ENCODE measurements at places on chromosomes 7 and 10.

DNA sequence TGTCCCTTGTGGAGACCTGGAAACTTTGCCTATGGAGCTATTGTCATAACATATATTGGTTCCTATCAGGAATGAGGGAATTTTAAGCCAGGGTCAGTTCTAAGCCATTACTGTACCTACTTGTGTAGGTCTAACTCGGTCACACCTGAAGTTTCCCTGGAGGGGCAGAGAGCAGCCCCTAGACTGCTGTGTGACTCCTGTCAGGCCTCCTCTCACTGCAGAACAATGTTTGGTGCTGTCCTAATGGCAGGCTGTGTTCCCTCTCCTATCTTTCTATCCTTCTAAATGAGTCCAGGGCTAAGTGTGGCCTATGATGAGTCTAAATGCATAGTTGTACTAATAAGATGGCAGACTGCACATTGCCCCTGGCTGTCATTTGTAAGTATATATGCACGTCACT is 14.2 kb downstream of the MBL2 start:
- no peak for DNase-seq

DNA sequence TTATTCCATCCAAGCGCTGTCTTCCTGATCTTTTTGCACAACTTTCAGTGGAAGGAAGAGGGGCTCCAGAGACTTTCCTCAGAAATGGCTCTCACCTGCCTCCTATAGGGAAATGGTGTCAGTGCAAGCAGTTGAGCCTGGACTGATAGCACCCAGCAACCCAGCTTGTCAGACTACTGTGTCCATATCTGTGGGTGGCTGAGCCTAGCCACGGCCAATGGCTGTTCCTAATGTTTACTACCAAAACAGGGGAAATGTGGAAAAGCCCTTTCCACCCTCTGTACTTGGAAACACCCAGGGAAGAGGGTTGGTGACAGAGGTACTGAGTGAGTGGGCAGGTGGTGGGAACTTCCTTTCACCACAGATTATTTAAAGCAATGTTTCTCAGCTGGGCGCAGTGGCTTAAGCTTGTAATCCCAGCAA is 4.3 kb upstream of the YKT6 start:
- DNase-seq = peak; percentile 43

- DNase-seq = no peak
Observed at GRCh38 chr10:62460393-62460792, 86.2 kb downstream of the ZNF365 start.

DNA sequence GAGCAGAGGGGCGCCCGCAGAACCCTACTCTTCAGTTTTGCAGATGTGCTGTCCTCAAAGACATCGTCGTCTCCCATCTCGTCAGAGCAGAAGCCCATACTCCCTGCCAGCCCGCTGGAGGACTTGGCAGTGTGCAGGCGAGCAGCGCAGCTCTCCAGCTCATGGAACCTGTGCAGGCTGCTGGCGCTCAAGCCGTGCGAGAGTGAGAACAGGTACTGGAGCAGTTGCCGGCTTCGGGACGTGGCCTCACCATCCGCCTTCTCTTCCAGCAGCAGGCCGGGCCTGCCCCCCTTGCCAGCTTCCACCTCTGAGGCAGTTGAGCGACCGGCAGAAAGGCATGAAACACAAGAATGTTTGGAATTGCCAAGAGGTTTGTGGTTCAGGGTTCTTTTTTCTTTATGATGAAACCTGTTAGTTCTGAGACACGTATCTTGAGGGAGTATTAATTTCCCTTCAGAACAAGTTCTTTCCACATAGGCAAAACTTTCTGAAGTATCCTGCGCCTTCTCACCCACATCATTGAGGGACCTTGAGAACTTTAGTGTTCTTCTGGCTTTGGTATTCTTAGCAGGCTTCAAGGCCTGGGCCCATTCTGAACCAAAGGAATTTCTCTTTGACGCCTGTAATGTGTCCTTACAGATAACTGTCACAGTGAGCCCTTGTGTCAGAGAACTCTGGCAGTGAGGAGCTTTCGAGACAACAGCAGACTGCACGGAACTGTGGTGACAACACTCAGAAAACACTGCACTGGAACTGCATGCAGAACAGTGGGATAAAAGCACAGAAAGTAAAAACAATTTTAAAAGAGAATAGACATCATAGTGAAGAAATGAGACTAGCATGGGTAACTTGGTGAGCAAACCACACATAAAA is 89.5 kb downstream of the ALOX5 start:
- no peak for DNase-seq

GRCh38 chr7:2577914-2578680 is 19.3 kb downstream of the IQCE start:
- no peak for DNase-seq

- no peak for DNase-seq
Observed at GRCh38 chr10:93757801-93758507, at the start of gene LGI1. LGI1 (plus strand) TSS chr10:93757936; CDS start chr10:93758145, 209 bp downstream.

DNA sequence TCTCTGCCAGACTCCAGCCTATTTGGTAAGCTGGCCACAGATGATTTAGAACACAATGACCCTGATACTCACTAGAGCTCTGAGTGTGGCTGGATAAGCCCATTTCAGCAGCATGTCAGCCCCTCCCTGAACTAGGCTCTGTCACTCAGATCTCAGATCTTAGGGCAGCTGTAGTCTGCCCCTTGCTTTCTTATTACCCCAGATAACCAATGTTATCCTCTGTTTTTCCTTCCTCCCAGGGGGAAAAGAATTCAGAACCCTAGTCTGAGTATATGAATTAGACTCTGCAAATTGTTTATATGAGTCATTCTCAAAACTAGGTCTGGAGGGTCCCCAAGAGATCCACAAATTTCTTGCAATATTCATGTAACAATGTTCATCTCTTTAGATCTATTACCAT is 286.2 kb downstream of the KCNMA1 start:
- DNase-seq = no peak

DNA sequence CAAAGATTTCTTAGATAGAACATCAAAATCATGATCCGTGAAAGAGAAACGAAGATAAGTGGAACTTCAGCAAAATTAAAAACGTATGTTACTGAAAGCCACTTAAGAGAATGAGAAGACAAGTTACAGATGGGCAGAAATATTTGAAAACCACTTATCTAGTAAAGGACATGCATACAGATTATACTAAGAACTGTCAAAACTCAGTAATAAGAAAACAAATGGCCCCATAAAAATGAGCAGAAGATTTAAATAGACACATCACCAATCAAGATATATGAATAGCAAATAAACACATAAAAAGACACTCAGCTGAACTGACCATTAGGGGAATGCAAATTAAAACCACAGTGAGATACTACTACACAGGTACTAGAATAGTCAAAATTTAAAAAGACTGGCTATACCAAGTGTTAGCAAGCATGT is 343.7 kb downstream of the PTEN start:
- no peak for DNase-seq

- no peak for DNase-seq
Observed at GRCh38 chr10:125631806-125632205, 51.2 kb downstream of the TEX36 start.

GRCh38 chr10:21944727-21945386 is 58.7 kb downstream of the DNAJC1 start:
- no peak for DNase-seq

- no peak for DNase-seq
Observed at GRCh38 chr7:151505433-151505832, 14.3 kb downstream of the RHEB start.

DNA sequence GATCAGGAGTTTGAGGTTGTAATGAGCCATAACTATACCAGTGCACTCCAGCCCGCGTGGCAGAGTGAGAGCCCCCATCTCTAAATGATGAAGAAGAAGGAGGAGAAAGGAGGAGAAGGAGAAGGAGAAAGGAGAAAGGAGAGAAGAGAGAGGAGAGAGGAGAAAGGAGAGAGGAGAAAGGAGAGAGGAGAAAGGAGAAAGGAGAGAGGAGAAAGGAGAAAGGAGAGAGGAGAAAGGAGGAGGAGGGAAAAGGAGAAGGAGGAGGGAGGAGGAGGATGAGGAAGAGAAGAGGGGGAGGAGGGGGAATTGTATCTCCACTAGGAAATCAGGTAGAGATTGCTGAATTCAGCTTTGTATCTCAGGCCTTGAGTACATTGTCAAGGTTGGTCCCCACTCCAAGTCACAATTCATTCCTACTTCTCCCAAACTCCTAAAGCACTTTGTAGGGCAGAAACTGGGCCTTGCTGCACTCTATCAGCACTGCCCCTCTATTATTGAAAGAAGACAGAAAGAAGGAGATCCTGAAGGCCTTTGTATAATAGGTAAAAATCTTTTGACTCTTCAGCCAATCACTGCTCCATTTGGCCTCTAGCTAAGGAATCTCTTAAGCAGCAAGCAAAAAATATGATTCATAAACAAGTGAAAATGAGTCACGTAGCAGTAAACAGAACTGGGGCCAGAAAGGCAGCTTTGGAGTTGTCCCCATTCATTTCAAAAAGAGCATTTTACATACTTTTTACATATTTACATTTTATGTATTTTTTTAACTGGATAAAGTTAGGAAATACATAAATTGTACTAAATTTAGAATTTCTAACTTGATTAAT is 178.0 kb downstream of the IMMP2L start:
- no peak for DNase-seq

GRCh38 chr7:136412952-136413351 is 435.8 kb upstream of the MTPN start:
- no peak for DNase-seq

DNA sequence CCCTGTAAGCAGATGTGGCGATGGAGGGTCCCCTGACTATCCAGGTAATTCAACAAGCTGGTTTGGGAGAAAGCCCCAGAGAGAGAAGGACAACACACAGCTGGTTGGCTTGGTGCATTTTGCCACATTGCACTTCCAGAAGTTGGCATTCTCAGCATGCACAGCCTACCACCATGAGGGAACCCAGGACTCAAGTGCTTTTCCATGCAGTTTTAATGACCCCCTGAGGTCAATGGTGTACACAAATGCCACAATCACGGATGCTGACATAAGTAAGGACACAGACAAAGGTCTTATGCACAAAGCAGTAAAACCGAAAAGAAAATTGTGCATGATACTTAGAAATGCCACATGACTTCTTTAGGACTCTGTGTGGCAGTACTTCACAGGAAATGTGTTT is 645.1 kb downstream of the KCNMA1 start:
- DNase-seq = no peak

- no peak for DNase-seq
Observed at GRCh38 chr7:14698239-14698638, 204.3 kb downstream of the DGKB start.

- no peak for DNase-seq
Observed at GRCh38 chr10:44966129-44966815, 6.7 kb downstream of the RASSF4 start.

- no peak for DNase-seq
Observed at GRCh38 chr7:99707096-99707495, 27.3 kb upstream of the CYP3A5 start.

GRCh38 chr10:111137587-111137986 is 60.8 kb downstream of the ADRA2A start:
- no peak for DNase-seq

DNA sequence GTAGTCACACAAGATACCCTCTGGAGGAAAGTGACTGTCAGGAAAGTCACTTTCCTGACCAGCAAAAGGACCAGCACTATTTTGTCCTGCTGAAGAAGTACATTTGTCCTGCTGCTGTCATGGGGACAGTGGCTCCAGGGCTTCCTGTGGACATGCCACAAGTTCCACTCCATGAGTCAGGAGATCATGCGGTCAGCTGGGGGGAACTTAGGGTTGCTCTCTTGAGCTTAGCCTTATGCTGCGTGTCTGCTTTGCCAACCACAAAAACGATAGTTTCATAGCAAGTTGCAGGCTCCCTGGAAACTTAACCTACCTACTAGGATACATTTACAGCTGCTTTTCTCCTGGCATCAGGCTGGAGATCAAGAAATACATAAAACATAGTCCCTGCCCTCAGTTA is 19.8 kb upstream of the ALOX5 start:
- DNase-seq = no peak
